ENCODE measurements at places on chromosomes 16 and 17.
A peak's percentile ranks its signal among the peaks of the same experiment; 100 is the strongest.

DNA sequence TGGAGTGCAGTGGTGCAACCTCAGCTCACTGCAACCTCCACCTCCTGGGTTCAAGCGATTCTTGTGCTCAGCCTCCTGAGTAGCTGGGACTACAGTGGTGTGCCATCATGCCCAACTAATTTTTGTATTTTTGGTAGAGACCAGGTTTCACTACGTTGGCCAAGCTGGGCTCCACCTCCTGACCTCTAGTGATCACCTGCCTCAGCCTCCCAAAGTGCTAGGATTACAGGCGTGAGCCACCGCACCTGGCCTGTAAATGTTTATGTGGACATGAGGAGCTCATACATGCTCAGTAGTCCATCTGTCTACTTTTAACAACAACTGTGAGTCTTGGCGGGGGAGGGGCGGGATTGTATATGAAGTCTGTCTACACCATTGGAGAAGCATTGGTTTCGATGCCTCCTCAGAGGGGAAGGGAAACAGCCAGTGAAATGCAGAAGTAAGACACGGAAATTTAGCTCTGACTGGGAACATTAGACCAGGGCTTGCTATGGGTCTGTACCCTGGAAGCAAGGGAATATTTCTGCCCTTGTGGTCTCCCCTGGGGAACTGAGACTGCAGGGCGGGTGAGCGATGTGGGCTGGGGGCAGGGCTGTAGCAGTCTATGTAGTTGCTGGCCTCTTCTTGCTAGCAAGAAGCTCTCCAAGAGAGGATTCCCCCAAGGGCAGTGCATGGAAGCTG lies 9.3 kb downstream of the NUBP1 start:
- no peak for DNase-seq

GRCh38 chr16:71426069-71426879 lies 15.6 kb downstream of the TLE7 start:
- DNase-seq, result peak; percentile 58

GRCh38 chr16:866252-866896 lies 65.8 kb upstream of the GNG13 start:
- no peak for DNase-seq

DNA sequence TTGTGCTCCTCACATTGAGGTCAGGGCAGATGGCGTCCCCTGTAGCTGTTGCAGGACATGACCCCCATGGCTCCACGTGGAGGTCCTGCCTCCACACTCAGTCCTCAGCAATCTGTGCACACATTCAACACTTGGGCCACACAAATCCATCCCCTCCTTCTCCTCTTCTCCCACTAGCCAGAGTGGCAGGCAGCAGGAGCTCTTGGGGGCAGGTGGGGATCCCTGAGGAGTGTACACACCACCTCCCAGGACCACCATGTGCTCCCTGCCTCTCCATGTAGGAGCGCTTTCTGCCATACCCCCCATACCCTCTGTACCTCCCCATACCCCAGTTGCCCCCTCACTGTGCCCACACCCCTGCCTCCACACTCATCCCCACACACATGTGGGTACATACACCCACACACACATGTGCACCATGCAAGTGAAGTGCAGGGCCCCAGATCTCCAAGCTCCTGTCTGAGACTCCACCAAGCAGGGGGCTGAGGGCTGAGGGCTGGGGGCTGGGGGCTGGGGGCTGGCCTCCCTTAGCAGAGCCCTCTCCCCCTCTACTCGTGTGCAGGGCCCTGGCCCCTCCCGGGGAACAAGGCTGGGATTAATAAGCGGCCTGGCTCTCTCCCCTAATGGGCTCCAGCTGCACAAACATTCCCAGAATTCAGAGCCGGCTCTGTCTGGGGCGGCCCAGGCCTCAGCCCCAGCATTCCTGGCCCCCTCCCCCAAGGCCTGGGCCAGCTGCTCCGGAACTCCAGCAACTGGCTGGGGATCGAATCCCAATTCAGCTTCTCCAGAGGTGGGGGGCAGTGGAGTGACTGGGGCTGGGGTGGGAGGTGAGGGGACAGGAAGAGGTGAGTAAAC lies 48.2 kb upstream of the MEIOC start:
- DNase-seq, result no peak

GRCh38 chr16:90019543-90020259 lies 445 bp upstream of the DBNDD1 start:
- DNase-seq, result peak; percentile 70
